ENCODE measurements at places on chromosomes 3 and 15.
A peak's percentile ranks its signal among the peaks of the same experiment; 100 is the strongest.

DNA sequence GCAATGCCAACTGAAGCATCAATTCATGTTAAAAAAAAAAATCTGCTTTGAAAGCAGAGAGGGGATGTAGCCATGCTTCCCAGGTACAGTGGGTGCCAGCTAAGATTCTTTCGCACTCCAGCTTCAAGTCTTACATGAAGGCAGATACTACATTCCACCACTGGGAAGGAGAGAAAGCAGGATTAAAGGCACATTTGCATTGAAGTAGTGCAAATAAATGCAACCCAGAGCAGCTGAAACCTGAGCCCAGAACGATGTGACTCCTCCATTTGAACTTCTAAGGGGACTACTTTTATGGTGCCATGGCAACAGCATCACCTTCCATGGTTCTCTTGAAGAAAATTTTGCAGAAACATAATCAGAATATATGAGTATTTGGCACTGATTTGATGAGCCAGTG lies 19.1 kb upstream of the GJD2 start:
- no peak for DNase-seq

GRCh38 chr15:47340571-47340920 lies 376.8 kb upstream of the SEMA6D start:
- DNase-seq, result no peak

DNA sequence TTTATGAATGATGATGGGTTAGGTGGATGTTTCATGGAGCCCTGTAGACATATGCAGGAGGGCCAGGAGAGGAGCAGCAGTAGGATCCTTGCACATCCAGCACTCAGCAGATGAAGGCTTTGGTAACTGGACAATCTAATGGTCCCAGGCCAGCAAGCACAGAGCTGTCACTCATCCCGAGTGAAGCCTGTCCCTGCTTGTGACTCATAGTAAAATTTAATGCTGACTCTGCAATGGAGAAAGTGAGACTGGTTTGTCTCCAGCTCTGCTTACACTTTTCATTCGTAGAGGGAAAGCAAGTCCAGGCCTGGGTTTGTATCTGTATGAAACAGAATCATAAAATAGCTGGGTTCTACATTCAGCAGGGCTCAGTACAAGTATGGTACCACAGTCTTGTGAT lies 131.7 kb downstream of the DTWD1 start:
- no peak for DNase-seq

DNA sequence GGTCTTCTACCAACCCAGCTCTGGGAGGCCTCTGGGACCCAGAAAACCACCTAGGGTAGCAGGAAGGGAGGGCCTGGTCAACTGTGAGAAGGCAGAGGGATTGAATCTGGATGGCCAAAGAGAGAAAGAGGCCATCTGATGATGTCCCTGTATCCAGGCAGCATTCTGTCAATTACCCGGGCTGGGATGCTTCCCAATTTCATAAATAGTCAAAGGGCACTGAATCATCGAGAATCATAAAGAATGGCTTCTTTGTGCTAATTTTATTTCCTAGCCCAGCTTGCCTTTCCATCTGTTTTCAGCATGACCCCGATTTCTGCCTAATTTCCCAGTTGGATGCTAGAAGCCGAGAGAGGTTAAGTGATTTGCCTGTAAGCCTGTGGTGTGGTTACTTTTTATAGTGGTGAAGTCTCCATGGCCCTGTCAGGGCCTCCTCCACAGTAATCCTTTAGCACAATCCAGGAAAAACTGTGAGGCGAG lies 129.2 kb downstream of the FAM43A start:
- DNase-seq, result no peak

GRCh38 chr3:85193565-85193964 lies 234.8 kb downstream of the CADM2 start:
- DNase-seq, result no peak

GRCh38 chr3:8500989-8501370 lies 643 bp upstream of the LMCD1 start:
- no peak for DNase-seq

DNA sequence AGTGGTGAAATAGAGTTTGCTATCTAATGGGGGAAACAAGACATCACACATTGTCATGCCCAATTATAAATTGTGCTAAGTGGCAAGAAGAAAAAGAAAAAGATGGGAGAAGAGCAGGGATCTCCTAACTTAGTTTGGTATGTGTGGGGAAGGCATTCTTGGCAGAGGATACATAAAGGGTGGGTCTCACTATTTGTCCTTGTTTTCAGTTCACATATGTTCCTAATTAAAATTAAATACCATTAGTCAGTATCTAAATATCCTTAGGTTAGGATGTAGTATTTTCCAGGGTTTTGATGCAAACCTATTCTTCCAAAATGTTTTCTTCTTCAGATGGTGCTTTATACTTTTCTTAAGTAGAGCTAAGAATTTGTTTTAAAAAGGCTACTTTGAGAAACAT lies 173.7 kb downstream of the B3GALNT1 start:
- DNase-seq, result no peak

- peak; percentile 95 for DNase-seq
Measured at GRCh38 chr15:48330855-48331795, at the start of gene DUT. DUT (plus strand) TSS chr15:48331429; CDS start chr15:48331516, 87 bp downstream.

- DNase-seq, result no peak
Measured at GRCh38 chr15:31974855-31975829, 55.2 kb upstream of the CHRNA7 start.

DNA sequence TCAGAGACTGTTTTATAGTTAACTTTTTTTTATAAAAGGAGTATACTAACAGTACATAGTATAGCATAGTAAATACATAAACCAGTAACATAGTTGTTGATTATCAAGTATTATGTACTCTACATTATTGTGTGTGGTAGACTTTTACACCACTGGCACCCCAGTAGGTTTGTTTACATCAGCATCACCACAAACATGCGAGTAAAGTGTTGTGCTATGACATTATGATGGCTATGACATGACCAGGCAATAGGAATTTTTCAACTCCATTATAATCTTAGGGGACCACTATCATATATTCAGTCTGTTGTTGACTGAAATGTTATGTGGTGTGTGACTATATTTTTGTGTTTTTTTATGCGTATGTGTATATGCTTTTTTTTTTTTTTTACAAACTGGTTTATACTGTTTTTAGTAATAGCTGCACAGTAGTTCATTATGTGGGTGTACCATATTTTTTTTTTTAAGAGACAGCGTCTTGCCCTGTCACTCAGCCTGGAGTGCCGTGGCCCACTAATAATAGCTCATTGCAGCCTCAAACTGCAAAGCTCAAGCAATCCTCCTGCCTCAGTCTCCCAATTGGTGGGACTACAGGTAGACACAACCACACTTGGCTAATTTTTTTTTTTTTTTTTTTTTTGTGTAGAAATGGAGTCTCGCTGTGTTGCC lies 1.9 kb downstream of the CAPN7 start:
- DNase-seq, result no peak

DNA sequence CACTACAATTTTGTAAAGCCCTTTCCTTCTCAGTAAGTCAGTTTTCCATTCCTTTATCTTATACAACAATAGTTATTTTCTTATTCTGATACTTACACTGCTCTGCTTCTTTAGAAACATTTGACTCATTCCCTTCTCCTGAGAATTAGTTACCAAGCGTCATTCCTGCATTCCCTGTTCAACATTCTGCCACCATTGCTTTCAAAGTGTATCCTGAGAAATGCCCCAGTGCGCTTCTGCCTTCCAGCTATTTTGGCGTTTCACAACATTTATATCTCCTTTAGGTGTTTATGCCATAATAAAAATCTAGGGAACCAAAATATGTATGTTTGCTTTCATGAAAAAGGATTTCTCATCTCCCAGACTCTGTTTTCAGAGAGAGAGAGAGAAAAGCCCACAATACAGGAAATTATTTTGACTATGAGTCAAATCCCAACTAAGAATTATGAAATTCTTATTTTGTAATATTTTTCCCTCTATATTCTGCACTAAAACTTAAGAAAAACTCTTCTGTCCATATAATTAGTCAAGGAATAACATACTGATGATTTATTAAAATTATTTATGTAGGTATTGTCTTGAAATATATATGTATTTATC lies 118.2 kb upstream of the RAP2B start:
- DNase-seq, result no peak

DNA sequence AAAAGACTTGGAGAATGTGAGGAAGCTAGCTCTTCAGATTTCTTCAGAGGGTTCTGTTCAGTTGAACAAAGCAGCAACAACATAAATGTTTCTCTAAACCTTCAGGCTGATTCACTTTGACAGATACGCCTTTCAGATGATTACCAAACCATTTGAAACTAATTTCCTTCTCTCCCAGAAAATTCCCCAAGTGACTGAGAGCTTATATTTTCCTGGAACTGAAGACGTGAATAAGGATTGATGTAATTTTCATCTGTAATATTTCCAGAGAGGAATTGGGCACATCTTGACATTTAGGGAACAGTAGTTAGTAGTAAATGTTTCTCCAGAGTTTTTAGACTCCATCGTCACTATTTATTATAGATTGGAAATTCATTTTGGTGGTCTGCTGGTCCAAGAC lies 108.6 kb upstream of the AADACL2 start:
- DNase-seq, result no peak

GRCh38 chr3:64856106-64856505 lies 168.3 kb upstream of the ADAMTS9 start:
- no peak for DNase-seq

- DNase-seq, result no peak
Measured at GRCh38 chr3:76025561-76025960, 240.2 kb upstream of the ZNF717 start.

GRCh38 chr15:68145706-68146105 lies 59.4 kb downstream of the CALML4 start:
- no peak for DNase-seq

GRCh38 chr3:25053360-25053759 lies 374.7 kb upstream of the RARB start:
- DNase-seq, result no peak

DNA sequence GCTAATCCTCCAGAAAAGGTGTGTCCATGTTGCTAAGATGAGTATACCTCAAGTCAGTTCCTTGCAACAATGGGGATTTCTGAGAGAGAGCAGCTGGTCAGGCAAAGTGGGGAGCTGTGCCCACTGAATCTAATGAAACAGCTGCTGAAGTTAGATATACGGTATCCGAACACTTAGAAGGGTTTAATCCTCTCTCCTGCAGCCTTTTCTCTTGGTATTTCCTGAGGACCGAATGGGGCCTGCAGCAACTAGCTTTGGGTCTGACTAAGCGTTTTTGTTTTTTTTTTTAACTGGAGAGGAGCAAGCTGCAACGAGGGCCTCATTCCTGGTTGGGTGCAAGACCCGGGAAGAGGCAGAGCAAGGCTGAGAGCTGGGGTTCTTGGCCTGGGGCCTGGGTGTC lies 37.6 kb upstream of the BNC1 start:
- no peak for DNase-seq

DNA sequence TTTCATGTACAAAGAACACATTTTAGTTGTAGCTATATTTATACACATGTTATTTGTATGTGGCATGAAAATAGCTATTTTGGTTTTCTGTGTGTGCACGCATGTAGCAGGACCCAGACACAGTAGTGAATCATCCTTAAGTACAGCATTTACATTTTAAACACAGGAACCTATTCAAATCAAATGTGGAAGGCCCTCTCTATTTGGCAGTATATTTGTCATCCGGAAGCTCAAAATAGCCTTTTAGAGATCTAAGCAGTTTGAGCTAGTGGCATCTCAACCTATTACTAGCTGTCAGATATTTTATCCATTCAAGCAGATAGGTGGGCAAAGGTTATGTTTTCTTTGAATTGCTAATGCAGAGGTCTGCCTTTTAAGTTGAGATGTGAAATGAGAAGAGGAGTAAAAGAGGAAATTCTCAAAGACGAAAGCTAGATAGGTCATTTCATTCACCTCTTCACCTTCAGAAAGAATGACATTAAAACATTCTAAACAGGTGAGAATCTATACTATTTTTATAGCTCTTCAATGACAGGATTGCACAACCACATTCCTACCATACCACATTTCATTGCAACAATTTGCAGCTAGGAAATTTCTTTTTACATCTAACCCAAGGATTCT lies 46.3 kb upstream of the TIPARP start:
- DNase-seq, result no peak

DNA sequence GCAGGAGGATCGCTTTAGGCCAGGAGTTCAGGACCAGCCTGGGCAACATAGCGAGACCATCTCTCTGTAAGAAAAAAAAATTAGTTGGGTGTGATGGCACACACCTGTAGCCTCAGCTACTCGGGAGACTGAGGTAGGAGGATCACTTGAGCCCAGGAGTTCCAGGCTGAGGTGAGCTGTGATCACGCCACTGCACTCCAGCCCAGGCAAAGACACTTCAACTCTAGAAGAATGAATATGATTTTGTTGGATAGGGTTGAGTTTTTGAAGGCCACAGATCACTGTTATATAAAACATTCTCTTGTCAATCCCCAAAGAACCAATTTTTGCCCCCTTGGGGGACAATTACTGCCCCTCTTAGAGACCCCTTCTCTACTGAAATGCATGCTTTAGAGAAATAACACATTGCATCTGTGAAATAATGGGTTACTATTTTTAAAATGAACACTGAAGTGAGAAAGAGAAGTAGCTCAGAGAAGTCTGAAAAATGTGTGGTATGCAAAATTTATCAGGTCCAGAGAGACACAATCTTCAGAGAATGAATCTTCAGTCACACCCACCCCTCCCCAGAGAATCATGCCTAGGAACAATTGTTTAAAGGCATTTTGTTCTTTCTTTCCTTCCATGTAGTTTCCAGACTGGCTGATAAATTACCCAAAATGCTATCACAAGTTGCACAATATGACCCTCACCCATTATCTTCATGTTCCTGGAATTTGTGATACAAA lies 42.7 kb downstream of the METTL6 start:
- no peak for DNase-seq

DNA sequence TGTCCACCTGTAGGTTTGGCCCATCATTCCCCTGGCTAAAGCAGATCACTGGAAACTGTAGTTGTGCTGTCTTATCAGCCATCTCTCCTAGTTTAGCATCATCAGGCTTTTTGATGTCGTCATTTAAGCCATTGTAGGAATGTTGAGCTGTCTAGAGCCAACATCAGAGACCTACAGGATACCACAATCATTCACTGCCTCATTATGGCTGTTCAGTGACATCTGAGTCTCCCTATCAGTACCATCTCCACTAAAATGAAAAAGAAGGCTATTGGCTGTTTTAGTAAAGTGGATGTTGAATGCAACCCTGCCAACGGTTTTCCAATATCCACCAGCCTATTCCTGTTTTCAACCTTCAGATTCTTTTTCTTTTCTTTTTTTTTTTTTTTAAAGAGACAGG lies 29.2 kb downstream of the RLBP1 start:
- DNase-seq, result no peak
